ENCODE measurements at places on chromosomes 11 and 22.
A peak's percentile ranks its signal among the peaks of the same experiment; 100 is the strongest.

GRCh38 chr11:124536520-124536919 is 6.9 kb downstream of the OR8B12 start:
- no peak for DNase-seq

DNA sequence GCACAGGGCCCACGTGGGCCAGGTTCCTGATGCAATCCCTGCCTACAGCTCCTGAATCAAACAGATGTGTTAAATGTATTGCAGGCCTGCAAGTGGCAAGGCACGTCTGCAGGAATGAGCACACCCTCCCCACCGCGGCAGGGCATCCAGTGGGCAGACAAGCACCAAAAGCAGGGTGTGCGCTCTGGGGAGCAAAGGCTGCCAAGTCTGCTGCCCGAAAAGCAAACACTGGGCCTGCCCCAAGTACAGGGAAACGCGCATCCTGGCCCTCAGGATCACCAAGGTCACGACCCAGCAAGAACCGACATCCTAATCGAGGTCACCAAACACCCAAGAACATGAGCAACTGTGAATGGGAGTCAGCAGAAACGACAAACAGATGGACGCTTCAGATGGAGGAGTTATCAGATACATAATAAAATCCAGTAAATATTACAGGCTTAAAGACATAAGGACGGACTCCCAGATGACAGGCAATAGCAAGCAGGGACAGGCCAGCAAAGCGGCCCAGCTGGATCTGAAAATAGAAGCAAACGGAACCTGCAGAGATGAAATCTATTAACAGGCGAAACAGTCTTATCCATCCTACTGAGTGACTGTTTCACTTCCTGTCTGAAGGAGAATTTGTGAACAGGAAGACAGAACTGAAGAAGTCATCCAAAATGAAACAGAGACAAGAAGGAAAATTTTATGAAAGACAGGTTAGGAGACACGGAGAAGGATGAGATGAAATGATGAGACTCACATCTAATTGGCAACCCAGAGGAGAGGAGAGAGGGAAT is 26.7 kb downstream of the CARS1 start:
- no peak for DNase-seq

- DNase-seq: no peak
Observed at GRCh38 chr11:102214623-102215022, 102.7 kb upstream of the BIRC3 start.

DNA sequence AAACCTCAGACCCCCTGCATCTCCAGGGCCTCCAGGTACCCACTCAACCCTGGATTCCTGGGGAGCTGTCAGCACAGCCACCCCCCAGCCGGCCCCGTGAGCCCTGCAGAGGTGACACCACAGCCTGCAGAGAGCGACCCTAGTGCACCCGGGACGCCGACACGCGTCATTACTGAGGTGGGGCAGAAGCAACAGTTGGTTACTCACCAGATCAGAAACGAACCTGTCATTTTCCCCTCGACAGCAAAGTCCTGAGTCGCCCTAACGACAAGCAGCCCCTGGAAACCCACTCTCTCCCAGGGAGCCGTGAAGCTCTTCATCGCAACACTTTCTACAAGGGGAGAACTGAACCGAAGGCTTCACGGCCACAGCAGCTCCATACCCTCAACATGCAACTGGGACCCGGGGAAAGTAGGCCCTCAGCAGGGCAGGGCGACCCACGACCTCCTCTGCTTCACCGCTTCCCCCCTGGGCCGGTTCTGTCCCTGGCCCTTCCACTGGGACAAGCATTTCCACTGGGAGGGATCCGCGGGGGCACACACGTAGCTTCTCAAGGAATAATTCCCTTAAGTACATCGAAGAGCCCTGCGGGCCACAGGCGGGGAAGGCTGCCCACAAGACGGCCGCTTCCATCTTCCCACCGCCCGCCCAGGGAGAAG is 1.6 kb downstream of the BRD1 start:
- DNase-seq: no peak

DNA sequence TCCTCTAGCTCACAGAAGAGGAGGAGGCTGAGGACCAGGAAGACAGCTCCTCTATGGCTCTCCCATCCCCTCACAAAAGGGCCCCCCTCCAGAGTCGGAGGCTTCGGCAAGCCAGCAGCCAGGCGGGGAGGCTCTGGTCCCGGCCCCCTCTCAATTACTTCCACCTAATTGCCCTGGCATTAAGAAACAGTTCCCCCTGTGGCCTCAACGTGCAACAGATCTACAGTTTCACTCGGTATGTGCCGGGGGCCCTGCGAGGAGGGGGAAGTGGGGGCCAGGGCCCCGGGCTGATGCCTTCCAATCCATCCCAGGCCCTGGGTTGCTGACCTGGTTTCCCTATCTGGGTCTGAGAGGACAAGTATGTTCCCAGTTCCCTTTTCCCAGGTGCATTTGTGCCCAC is 7.9 kb downstream of the FOXR1 start:
- DNase-seq: no peak

DNA sequence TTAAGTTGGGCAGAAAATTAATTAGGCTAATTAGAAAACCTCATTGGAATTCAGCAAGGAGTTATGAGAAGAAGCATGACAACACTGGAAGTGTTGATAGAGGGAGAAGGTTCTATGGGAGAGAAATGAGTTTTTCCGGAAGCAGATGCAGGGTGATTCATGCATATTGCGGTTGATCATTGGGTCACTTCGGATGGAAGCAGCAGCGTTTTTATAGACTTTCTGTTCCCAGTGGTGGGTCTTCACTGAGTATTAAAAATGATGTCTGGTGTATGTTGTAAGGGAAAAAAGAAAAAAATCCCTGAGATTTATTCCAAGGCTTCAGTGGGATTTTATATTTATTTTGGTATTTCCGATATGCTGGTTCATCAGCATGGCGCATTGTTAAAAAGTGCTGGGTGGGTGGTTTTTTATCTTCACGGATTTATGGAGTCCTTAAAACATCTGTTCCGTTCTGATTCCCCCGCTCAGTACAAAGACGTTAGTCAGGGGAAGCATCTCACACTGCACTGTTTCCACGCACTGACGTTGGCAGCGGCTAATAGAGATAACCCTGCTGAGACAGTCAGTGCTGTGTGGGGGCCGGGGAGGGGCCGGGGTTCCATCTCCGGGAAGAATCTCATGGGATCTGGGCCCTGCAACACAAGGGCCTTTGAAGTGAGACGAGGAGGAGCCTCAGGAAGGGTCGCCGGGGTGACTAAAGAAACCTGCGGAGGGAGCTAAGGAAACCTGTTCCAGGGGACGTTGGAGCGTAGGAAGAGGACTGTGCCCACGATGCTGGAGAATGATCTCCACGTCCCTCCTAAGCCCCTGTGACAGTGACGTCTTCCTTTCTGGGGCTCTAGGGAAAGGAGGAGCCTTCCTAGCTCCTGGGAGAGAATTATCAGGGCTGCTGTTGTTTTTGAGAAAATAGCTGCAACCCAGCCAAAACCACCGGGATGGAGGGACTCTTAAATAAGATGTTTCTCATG is 390.0 kb downstream of the NTM start:
- DNase-seq: no peak

- DNase-seq: no peak
Observed at GRCh38 chr22:20123366-20124082, 6.5 kb upstream of the TRMT2A start.

- DNase-seq: no peak
Observed at GRCh38 chr11:129258205-129258604, 66.1 kb upstream of the ARHGAP32 start.

GRCh38 chr22:38631724-38632123 is 24.5 kb downstream of the FAM227A start:
- DNase-seq: no peak

DNA sequence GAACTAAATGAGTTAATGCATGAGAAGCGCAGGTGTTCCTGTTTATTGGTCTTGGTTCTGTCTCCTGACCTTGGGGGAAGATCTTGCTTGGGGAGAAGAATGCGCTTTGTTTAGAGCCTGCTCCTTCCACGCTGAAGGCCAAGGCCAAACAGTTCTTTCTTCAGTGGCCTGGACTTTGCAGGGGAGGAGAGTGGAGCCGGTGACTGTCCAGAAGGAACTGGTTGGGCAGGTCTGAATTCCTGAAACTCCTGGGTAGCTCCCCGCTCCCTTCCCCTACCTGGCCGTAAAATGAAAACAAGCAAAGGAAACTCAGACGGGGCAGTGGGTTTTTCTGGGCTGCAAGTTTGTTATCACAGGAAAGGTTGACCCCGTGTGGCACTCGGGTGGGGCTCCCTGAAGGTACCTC is 3.6 kb downstream of the ARHGAP8 start:
- peak; percentile 31 for DNase-seq

DNA sequence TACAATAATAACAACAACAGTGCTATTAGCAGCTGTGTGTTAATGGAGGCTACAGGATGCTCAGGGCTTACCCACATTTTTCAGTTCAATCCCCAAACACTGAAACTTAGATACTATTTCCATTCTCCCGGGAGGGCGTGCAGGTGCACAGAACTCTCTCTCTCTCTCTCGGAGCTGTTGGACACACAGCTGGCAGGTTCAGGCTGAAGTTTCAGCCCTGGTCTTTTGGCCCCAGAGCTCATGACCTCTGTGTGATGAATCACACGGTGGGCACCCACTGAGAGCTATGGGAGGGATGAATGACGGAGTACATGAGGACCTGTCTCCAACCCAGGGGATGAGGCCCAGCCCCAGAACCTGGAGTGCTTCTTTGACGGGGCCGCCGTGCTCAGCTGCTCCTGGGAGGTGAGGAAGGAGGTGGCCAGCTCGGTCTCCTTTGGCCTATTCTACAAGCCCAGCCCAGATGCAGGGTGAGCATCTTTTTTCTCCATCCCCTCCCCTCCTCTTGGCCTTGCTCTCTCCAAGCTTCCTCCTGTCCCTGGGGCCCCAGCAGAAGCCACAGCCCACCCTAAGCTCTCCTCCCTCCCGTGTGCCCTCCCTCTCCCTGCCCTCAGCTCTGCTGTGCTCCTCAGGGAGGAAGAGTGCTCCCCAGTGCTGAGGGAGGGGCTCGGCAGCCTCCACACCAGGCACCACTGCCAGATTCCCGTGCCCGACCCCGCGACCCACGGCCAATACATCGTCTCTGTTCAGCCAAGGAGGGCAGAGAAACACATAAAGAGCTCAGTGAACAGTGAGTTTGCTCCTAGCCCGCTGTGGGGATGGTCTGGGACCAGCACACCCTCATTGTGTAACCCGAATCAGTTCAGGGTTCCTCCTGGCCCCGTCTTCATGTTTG is 16.9 kb downstream of the CSF2RB start:
- no peak for DNase-seq

GRCh38 chr11:118533769-118534729 is 3.1 kb downstream of the TMEM25 start:
- no peak for DNase-seq

DNA sequence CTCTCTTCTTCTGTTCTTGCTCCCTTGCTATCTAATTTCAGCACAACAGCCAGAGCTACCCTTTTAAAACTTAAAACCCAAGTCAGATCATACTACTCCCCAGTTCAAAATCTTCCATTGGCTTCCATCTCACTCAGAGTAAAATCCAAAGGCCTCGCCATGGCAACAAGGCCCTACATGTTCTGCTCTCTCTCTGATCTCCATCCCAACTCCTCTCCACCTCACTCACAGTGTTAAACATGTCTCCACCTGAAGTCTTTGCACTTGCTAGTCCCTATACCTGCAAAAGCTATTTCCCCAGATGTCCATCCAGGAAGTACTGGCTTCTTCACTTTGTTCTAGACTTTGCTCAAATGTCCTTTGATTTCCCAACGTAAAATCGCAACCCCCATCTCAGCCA is 3.0 kb upstream of the GRAP2 start:
- DNase-seq: no peak

DNA sequence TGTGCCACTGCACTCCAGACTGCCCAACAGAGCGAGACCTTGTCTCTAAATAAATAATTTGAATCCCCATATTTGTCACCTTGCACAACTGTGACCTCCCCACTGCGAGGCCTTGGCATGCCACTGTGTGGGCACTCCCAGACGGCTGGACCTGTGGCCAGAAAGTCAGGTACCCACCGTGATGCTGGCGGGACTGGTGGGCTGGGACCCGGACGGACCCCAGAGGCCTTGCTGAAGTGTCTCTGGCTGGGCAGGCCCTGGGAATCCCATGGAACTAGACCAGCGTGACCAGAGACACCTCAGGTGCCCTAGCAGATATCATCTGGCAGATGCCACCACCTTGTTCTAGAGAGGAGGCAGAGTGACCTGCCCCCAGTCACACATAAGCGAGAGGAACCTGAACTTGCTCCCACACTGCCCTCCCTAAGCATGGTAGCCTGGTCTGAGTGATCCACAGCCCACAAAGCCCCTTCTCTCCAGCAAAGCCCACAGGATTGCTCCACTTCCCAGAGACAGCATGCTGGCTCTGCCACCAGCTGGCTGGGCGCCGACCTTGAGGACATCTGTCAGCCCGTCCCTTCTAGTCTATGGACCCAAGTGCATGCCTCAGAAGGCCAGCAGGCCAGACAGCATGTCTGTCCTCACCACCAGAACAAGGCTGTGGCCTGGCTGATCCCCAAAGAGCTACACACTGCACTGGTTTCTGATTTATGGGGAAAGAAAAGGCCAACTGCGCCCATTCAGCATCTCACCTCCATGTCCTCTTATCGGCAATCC is 9.5 kb downstream of the MACROD1 start:
- DNase-seq: no peak

GRCh38 chr11:18912883-18913282 is 26.3 kb downstream of the MRGPRX1 start:
- DNase-seq: no peak

- no peak for DNase-seq
Observed at GRCh38 chr11:95512177-95512576, 277.4 kb downstream of the FAM76B start.

DNA sequence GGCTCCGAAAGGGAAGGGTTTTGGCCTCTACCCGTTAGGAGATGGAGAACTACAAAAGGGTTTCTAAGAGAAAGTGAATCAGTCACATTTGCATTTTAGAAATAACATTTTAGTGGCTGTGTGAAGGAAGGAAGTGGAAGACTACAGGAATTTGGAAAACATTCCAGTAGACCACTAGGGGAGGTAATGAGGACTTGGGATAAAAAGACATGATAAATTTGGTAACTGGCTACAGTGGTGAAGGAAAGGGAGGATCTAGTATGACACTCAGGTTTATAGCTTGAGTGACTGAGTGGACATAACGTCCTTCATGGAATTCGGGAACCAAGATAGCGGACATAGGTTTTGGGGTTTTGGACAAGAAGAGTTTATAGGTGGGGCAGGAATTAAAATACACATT is 7.0 kb upstream of the RRM1 start:
- DNase-seq: no peak

GRCh38 chr11:128603003-128603696 is 15.8 kb upstream of the ETS1 start:
- DNase-seq: no peak

- DNase-seq: peak; percentile 7
Observed at GRCh38 chr11:84316866-84317555, 1030.8 kb upstream of the CCDC90B start.

- DNase-seq: no peak
Observed at GRCh38 chr22:49305966-49306631, 521.6 kb downstream of the BRD1 start.

DNA sequence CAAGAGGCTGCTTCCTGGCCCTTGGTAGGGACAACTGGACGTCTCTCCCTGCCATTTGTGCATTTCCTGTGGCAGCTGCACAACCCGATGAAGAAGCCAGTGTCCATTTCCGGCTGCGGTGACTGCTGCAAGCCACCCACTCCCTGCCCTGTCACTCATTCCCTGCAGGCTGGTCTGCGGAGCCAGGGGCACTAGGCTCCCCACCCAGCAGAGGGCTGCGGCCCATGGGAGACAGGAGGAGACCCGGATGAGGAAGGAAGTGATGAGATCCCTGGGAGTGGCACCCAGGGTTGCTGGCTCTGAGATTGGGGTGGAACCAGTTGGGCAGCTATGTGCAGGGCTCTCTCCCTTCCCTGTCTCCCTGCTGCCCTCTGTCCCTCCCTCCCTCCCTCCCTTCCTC is 10.0 kb upstream of the MYRF start:
- DNase-seq: no peak
